ENCODE measurements at places on chromosomes 6 and 20. TPM values are rescaled to one million over a fixed set of nuclear protein-coding genes. Genes with fewer than 3 reads are reported as not detected.

CTSZ gene
- total RNA-seq, result 41.4 TPM

OR2J3 gene
- 0.35 TPM for total RNA-seq

DNA sequence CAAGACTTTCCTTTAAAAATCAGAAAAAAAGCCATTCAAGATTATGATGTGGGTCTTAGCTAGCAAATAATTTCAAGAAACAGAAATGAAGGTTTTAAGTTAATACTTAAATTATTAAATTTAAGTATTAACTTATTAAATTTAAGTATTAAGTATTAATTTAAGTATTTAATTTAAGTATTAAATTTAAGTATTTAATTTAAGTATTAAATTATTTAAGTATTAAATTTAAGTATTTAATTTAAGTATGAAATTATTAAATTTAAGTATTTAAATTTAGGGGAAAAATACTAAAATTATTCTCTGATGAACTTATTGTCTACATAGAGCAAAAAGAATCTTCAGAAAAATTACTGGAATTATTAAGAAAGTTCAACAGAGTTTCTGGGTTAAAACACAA lies 829.3 kb upstream of the FLRT3 start:
- no peaks in the 10 kb centered on the region for H3K36me3 ChIP-seq
- DNase-seq, result no peak
- no peak overlapping the region for H3K27ac ChIP-seq
- no peaks in the 10 kb centered on the region for H3K27me3 ChIP-seq

- H3K4me1 ChIP-seq, result peaks cover 11% of the 10 kb centered on the region
- no peaks in the 10 kb centered on the region for H3K36me3 ChIP-seq
- peak overlapping the region; percentile 2 for H3K27ac ChIP-seq
- no peak overlapping the region for H3K4me3 ChIP-seq
- H3K27me3 ChIP-seq, result no peaks in the 10 kb centered on the region
Observed at GRCh38 chr6:13248994-13249393, 79.3 kb downstream of the TBC1D7 start.

DNA sequence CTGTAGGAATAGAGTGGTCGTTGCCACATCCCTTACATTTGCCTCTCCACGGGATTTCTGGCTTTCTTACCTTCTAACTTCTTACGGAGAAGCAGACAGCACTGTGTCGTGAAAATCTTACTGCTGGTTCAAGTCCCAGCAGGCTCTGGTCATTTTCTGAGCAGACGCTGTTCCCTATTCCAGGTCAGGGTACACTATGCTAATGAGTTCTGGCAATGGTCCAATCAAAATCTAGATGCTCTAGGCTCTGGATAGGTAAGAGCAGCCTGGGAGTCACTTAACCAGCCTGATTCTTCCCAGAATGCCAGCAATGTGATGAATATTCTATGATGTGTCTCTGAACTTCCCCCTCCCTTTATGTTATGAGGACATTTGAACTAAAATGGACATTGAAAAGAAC lies at the start of gene GCM1:
Gene GCM1, minus strand, starts transcription at position 158 of the 400 bp plus-strand sequence. CDS start 3,209 bp downstream, outside the sequence.
- H3K27me3 ChIP-seq, result no peaks in the 10 kb centered on the region
- H3K27ac ChIP-seq, result no peak within 1 kb of the TSS
- DNase-seq, result no peak
- H3K36me3 ChIP-seq, result no peaks in the 10 kb centered on the region

All from GM23338 (cell line).